ENCODE measurements at places on chromosomes 3 and 15.

DNA sequence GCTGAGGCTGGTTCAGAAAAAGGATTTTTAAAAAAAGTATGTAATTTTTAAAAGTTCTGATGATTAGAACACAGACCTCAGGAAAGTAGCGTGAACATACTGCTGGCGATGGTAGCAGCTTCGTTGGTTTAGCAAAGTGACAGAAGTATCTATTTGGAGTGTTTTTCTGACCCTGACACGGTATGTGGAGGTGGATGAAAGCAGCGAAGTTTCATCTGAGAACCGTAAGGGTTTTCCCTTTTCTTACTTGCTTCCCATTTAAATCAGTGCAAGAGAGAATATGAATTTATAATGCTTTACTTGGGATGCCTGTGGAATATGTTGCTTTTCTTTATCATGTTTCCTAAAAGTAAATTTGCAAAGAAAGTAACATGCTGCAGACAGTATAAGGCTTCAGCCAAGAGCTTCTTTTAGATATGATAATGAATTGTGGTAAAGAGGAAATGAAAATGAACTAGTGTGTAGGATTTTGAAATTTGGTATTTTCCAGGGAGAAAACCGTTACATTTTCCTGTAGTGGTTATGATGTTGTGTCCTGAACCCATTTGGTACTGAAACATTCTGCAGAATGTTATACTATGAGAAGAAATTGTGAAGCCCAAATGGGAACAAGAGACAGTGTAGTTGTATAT is 3.9 kb downstream of the CHST2 start:
- no peak for DNase-seq

DNA sequence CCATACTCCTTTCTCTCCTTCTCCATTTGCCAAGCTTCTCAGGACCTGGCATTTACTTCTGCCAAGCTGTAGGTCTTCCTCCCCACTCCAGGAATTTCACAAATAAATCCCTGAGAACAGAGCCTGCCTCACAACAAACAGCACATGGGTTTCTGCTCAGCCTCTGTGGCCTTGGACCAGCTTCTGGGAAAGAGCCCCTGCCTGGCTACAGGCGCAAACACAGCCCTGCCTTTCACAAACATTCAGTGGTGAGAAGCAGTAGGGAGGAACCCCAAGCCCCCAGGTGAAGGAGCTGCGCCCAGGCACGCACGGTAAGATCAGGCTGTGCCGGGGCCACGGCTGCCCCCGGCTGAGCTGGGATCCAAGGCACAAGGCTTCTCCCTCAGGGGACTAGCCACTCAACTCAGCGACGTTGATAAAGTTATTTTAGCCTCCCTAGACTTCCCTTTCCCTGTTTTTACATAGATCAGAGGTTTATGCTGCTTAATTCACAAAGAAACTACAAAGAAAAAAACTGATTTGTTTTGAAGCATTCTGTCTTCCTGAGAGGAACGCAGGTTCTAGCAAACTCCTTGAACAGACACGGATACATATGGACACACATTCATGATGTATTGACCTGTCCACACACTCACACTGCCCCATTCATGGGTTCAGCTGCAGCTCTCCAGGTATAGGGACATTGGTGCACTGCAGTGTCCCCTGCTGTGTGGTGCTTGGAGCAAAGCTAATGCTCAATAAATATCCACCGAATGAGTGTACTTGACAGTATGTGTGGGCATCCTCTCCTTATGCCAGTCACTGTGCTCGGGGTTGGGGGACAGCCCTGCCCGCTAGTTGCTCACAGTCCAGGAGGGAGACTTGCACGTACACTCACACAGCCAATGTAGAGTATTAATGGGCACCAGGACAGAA is 25.4 kb downstream of the HES1 start:
- DNase-seq, result no peak

GRCh38 chr15:64636556-64636955 is 138.8 kb downstream of the RBPMS2 start:
- no peak for DNase-seq

DNA sequence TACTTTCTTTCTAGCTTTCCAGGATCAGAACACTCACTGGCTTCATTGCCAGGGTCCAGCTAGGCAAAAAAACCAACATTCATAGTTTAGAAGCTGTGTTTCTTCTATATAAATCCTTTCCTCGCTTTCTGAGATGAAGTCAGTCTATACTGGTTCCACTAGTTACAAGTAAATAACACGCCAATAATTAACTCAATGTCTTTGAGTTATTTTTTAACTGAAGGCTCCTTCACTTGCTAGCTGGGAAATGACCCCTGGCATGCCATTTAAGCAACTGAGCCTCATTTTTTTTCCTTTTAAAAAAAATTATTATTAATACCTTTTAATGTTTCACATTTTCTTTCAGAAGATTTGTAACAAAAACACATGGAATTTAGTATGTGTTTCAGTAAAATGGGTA is 2.1 kb upstream of the CCDC174 start:
- no peak for DNase-seq

- DNase-seq, result no peak
Observed at GRCh38 chr3:6367171-6367570, 493.7 kb upstream of the GRM7 start.

DNA sequence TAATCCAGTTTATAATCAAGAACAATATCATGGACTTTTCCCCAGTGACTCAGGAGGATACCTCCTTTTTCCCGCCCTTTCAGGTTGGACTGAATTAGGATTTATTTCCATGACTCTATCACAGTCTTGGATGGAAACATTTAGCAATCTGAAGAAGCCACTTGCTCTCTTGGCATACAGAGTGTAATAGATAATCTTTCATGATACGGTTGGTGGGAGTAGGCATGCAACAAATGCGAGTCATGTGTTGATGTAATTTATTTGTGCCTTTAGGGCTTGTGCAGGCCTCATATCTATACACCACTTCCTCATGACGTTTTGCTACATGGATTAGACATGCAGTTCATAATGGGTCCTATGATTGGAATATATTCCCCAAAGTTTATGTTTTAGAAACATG is 54.2 kb upstream of the MCTP2 start:
- DNase-seq, result no peak

- no peak for DNase-seq
Observed at GRCh38 chr3:124770336-124771082, 40.3 kb downstream of the UMPS start.

DNA sequence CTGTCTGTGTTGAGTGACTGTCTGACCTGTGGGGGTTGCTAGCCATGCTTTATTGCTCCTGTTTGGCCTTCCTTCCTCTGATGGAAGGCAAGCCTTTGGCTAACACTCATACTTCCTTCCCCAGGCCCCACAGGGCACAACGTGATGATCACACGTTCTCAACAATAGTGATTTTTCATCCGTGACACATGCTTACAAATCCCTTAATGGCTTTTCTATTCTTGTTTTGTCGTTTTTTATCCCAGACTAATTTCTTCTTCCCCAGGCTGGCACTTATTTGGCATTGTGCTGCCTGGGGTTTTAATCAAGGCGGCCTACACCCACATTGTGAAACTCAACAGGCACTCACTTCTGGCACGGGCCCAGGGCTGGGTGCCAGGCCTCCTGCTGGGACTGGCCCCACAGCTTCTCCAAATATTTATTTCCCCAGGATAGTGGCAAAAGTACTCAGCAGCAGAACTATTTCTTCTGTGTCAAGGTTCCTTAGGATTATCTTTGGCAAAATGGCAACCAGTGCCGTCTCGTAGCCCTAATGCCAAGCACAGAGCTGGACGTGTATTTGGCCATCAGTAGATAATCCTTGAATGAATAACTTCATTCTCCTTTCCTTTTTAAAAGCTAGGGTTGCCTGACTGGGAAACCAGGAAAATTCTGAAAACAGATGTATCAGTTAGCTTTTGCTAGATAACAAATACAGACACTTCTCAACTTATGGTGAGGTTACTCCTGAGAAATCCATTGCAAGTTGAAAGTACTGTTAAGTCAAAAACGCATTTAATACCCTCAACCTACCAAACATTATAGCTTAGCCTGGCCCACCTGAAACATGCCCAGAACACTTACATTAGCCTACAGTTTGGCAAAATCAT is 30.6 kb downstream of the CMTM7 start:
- DNase-seq, result no peak

- DNase-seq, result no peak
Observed at GRCh38 chr3:39378088-39378487, 5.1 kb upstream of the SLC25A38 start.

GRCh38 chr15:43204016-43204901 is 16.6 kb downstream of the EPB42 start:
- DNase-seq, result no peak

- no peak for DNase-seq
Observed at GRCh38 chr3:14872706-14873105, 53.9 kb downstream of the FGD5 start.

DNA sequence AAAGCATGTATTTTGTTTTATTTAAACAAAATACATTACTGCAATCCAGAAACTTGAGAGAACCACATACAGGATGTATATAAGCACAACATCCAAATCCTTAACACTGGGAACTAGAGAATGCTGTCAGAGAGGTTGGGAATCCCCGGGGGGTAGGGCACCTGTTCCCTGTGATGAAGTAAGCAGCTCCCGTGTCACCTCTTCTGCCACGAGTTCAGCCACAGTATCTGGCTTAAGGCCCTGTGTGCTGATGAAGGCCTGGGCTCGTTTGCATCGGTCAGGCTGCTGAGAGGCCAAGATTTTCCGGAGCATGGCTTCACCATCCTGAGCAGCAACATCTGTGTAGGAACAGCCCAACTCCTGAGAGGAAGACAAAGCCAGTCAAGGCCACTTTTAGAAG is 36.4 kb downstream of the EIF3J start:
- no peak for DNase-seq

- peak; percentile 83 for DNase-seq
Observed at GRCh38 chr3:49120438-49121131, at the start of gene USP19. TSS of gene USP19 (minus strand) at chr3:49120823. CDS start at chr3:49119145, 1,678 bp downstream.

- DNase-seq, result no peak
Observed at GRCh38 chr3:72233571-72233970, 448.6 kb upstream of the PROK2 start.

GRCh38 chr3:143825513-143825912 is 22.8 kb downstream of the SLC9A9 start:
- no peak for DNase-seq

- DNase-seq, result no peak
Observed at GRCh38 chr3:52917044-52917443, 19.7 kb upstream of the STIMATE start.

GRCh38 chr3:126083511-126083912 is 412 bp downstream of the SLC41A3 start:
- DNase-seq, result no peak

GRCh38 chr15:65414841-65415621 is 7.7 kb downstream of the IGDCC4 start:
- no peak for DNase-seq

DNA sequence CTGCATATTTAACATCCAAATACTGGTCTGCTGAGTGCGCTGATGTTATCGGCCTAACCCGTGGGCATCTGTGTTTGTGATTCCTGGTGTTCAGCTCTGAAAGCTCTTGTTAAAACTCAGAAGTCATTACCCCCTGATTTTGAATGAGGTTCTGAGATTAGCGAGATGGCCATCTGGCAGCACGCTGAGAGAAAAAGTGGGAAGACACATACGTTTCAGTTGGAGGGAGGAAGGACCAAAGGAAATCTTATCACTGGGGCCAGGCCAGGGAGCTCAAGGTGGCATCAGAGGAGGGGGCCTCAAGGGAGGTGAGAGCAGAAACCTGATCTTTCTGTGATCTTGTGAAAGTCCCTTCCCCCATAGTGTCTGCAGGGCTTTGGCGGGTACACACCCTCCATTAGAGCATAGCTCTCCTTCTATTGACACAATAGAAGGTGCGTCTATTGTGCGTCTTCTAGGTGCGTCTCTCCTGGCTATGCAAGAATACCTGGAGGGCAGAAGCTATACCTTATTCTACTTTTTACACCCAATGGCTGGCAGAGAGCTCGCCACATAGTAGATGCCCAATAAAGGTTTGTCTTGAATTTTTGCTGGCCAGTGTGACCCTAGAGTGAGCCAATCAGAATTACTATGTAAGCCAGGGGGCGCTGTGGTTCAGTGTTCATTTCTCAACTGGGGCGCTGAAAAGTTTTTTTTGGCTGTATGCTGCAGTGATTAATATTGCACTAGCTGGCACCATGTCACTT is 182.4 kb downstream of the SHQ1 start:
- peak; percentile 23 for DNase-seq

DNA sequence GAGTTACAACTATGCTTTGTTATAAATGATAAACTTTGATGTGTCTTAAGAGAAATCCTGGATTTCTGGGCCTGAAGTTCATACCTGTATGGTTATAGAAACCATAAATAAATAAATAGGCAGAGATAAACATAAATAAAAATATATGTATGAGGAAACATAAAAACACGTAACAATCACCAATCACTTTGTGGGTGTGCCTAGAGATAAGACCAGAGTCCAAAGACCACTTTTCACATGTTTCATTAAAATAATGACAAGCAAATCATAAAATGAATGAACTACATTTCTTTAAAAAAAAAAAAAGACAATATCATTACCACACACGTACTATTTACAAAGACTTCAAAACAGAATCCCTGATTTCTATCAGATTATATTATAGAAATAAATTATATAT is 14.1 kb downstream of the PIK3R4 start:
- DNase-seq, result no peak

DNA sequence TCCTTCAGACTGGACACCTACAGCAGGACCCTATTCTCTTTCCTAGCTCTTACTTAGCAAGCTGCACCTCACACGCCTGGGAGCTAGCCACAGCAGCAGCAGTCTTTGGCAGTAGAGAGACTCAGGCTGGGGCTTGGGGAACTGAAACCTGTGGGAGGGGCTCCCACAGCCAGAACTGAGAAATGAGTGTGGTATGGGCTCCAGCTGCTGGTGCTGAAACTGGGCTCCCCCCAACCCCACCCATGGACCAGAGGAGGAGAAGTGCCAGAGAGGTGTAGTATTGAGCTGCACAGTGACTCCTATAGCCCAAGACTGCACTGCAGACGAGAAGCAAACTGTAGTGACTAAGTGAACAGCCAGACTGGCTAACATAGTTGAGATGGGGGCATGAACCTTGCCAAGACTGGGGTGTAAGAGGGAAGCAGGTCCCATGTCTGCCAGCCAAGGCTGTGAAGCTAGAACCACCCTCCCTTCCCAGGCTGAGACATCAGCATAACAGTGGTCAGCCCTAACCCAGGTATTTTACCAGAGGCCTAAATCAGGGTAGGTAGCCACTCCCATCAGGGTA is 62.5 kb downstream of the MYO5A start:
- no peak for DNase-seq

- no peak for DNase-seq
Observed at GRCh38 chr15:28098766-28099554, at the start of gene OCA2. TSS of gene OCA2 (minus strand) at chr15:28099315. CDS start at chr15:28081874, 17,441 bp downstream.

DNA sequence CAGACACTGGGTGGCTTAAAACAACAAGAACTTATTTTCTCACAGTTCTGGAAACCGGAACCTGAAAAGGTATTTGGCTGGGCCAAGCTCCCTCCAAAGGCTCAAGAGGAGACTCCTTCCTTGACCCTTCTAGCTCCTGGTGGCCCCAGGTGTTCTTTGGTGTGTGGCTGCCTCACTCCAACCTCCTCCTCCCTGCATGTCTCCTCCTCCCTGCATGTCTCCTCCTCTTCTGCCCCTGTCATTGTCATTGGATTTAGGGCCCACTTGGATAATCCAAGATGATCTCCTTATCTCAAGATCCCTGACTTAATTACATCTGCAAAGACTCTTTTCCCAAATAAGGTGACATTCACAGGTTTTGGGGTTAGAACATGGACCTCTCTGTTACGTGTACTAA is 69.8 kb upstream of the MFGE8 start:
- DNase-seq, result no peak

All from stimulated activated CD8-positive, alpha-beta memory T cell treated with anti-CD3 and anti-CD28 coated beads, Interleukin-4, amount 100 ng/mL, for 1 hour (primary cell).